ENCODE measurements at places on chromosomes 7 and 10.

DNA sequence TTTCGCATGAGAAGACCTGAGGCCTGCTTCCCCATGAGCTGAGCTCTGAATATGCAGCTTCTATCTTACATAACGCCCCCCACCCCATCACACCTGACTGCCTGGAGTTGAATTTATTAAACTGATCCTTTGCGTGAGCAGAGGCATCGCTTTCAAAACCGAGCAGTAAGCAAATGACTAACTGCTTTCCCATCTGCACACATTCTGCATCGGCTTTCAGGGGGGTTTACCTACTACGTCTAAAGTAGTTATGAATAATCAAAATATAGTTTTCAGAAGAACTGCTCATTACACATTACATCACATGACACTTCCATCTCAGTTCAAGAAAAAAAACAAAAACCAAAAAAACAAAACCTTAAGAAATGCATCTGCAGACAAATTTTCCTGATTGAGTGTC is 54.7 kb upstream of the EGR2 start:
- no peak for DNase-seq

DNA sequence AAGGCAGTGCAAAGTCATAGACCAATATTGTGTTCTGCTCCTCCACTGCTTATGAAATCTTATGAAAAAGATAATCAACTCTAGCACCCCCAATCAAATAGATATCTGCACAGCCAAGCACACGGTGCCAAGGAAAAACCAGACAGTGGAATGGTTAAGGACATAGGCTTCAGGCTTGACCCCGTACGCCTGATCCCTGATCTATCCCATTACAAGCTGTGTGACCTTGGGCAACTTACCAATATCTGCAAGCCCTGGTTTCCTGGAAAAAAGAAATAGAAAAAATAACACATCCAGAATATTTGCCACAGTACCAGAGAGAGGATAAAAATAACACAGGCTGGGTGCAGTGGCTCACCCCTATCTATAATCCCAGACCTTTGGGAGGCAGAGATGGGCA is 56.9 kb downstream of the GRB10 start:
- no peak for DNase-seq

- no peak for DNase-seq
Measured at GRCh38 chr10:104630731-104631130, 10.4 kb upstream of the SORCS3 start.

DNA sequence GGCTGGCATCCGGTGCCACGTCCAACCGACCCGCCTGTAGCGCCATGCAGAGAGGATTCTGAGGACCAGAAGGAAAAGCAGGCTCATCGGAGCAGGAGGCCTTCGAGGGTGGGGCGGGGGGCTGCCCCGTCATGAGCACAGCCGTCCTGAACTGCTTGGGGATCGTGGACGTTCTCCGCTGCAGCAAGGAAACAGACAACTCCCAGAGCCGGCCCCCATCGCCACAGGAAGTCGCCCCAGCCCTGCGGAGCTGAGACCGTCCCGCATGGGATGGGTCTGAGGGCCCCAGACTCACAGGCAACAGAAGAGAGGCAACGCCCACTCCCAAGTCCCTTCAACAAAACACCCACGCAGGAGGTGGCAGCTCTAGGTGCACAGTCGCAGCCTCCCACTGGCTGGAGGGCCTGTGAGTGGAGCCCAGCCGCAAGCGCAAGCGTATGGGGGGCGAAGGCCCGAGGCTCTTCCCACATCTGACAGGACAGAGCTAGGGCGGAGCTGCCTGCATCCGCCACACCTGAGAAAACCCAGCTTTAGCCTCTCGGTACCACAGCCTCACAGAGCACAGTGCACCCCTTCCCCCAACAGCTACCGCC is 64.7 kb upstream of the TNRC18 start:
- no peak for DNase-seq

GRCh38 chr7:100369105-100369504 is 4.2 kb upstream of the PILRA start:
- DNase-seq: no peak

DNA sequence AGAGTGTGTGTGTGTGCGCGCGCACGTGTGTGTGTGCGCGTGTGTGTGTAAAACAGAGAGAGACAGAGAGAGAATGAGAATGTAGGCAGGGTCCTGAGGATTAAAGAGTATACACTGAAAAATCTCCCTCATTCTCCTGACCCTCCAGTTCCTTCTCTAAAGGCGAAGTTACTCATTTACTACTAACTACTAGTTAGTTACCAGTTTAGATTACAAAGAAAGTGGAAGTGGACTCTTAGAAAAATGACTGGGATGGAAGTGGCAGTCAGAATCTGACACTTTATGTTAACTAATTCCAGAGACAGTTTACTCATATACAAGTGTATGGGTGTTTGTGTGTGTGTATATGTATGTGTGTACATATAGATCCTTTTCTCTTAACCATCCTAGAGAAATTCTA is 146.5 kb upstream of the LRRN3 start:
- no peak for DNase-seq

DNA sequence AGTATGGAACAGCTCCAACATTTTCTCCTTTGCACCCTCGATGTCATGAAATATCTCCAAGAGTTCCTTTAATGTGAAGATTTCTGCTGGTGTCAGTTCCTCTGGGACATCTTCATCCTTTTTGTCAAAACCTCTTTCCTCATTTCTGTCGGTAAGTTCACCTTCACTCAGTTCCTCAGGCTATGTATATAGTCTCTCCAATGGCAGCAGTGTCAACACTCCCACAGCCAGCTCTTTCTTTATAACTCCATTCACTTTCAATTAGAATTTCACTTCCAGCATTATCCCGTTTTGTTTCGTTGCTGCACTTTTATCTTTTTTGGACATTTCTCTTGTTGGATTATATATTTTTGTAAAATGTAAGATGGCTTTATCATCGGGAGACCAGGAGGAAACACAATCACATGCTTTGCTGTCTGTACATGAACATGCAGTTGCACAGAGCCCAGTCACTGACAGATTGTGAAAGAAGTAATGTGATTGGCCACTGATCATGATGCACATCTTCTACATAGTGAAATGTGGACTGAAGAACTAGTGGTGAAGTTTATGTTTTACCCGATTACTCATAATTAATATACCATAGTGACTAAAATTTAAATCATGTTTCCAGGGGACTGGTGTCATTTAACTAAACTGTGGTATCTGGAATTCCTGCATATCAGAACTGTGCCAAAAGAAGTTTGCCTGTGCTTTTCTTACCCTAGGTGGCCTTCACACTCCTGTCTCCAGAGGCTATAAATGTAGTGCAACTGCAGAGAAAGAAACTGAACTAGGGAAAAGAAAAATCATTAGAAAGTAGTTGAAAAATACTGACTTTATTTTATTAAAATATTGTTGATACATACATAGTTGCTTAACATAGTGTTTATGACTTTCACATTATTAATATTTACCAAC is 289.6 kb downstream of the PPP1R3A start:
- DNase-seq: no peak

DNA sequence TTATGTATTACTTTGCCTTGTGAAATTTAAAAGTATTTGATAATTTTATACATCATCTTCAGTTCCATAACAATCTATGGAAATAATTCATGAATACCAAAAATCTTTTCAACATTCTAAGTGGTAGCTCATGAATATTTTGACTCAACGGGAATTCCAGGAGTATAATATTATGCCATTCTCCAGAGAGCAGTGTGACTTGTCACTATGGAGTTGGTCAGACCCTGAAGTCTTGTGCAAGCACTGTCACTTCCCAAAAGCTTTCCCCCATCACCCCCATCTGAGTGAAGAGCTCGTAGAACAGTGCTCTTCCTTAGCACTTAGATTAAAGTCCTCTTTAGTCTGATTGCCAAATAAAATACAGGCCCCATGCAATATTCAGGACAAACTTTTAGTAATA is 29.4 kb upstream of the CCNJ start:
- no peak for DNase-seq

DNA sequence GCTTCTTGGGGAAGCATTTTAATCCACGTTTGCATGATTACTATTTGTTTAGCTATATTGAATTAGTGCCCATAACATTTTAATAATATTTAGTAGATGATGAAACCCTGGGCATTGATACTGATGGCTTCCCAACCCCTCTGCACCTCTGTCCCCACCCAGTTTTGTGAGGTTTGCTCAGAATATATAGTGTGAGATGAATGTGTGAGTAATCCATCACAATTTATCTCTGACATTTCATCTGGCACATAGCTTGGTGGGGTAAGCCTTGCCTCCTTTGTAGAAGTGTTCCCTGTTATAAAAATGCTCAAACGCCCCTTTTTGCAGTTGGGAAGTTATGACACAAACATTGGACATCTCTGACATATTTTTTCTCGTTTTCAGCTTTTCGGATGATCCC is 104.2 kb downstream of the WNT2 start:
- no peak for DNase-seq

DNA sequence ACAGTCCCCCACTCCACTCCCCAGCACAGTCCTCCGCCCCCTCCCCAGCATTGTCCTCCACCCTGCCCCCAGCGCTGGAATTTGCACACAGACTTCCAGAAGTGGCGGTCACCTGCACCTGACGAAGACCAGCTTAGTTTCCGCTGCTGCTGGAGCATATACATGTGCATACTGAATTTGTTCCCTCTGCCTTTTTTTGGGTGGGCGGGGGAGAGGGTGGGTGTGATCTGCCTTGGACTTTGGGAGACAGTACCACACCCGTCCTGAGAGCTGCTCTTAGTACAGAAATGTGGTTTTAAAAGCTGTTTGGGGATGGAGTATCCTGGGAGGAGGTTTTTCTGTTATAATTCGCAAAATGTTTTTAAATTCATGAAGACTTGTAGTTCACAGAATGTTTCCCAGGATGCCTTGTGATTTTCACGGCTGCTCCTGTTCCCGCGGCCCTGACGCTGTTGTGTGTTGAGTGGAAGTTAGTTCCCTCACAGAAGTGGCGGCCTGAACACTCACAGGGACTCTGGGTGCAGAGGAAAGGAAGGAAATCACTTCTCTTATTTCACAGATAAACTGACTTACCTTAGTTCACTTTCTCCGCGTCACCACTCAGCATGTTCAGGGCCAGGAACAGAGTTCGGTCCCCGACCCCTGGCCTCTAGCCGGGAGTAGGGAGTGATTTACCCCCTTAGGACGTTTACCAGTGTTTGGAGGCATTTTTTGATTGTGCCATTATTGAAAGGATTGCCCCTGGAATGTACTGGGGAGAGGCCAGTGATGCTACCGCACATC is 18.6 kb downstream of the PFKP start:
- no peak for DNase-seq

Measured in D721Med (cell line).